ENCODE measurements at places on chromosomes 3 and 15. TPM values are rescaled to one million over a fixed set of nuclear protein-coding genes. Genes with fewer than 3 reads are reported as not detected.

DNA sequence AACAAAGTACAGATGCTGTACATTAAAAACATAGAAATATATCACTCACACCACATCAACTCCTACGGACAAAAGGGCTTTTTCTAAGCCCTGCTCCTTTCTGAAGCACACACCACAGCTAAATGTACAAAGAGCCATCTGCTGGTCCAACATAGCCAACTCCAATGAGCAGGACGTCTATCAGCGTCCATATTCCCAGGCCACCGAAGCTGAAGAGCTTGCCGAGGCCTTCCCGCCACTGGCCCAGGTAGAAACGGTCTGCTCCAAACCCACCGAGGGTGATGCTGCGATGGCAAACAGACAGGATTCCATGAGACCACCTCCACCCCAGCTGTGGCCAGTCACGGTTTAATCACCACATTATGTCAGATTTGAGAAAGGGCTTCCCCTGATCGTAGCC is 9.8 kb downstream of the TM2D3 start:
- no peaks in the 10 kb centered on the region for H3K27me3 ChIP-seq
- H3K4me3 ChIP-seq, result no peak overlapping the region
- no peak for DNase-seq
- H3K27ac ChIP-seq, result peak overlapping the region; percentile 73
- H3K4me1 ChIP-seq, result peaks cover 20% of the 10 kb centered on the region
- H3K36me3 ChIP-seq, result peaks cover 28% of the 10 kb centered on the region

- peaks cover 12% of the 10 kb centered on the region for H3K4me1 ChIP-seq
- DNase-seq, result no peak
- H3K27ac ChIP-seq, result no peak overlapping the region
- H3K4me3 ChIP-seq, result no peak overlapping the region
- no peaks in the 10 kb centered on the region for H3K36me3 ChIP-seq
Measured at GRCh38 chr3:112121577-112122547, 11.2 kb downstream of the GCSAM start.

GRCh38 chr15:78259232-78259631 is 5.1 kb upstream of the DNAJA4 start:
- H3K4me3 ChIP-seq, result no peak overlapping the region
- H3K27ac ChIP-seq, result no peak overlapping the region
- no peak for DNase-seq
- no peaks in the 10 kb centered on the region for H3K36me3 ChIP-seq
- H3K4me1 ChIP-seq, result peaks cover 4% of the 10 kb centered on the region

- no peak overlapping the region for H3K27ac ChIP-seq
- H3K4me3 ChIP-seq, result no peak overlapping the region
- H3K4me1 ChIP-seq, result no peaks in the 10 kb centered on the region
- no peak for DNase-seq
Measured at GRCh38 chr3:159982442-159982974, 6.1 kb upstream of the IL12A start.

- H3K4me1 ChIP-seq, result peaks cover 35% of the 10 kb centered on the region
- DNase-seq, result no peak
- H3K36me3 ChIP-seq, result no peaks in the 10 kb centered on the region
- H3K4me3 ChIP-seq, result no peak overlapping the region
Measured at GRCh38 chr15:41693757-41694156, 33.6 kb downstream of the MGA start.

DNA sequence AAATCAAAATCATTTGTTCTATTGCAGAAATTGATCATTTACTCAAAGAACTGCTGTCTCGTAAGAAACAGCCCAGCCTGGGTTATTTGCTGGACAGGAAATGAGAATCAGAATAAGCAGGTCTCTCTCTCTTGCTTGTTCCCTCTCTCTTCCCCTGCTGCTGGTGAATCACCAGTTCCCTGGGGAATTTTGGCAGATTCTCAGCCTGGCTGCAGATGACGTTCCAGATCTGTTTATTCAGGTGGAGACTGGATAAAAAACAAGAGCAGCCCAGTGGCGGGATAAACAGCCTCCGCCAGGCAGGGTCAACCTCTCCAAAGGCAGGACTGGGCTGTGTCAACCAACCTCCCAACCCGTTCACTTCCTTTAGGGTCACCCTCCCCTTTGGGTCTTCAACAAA is 72.1 kb downstream of the LRIG1 start:
- no peaks in the 10 kb centered on the region for H3K27me3 ChIP-seq
- H3K27ac ChIP-seq, result no peak overlapping the region
- no peaks in the 10 kb centered on the region for H3K36me3 ChIP-seq
- H3K4me3 ChIP-seq, result no peak overlapping the region

DNA sequence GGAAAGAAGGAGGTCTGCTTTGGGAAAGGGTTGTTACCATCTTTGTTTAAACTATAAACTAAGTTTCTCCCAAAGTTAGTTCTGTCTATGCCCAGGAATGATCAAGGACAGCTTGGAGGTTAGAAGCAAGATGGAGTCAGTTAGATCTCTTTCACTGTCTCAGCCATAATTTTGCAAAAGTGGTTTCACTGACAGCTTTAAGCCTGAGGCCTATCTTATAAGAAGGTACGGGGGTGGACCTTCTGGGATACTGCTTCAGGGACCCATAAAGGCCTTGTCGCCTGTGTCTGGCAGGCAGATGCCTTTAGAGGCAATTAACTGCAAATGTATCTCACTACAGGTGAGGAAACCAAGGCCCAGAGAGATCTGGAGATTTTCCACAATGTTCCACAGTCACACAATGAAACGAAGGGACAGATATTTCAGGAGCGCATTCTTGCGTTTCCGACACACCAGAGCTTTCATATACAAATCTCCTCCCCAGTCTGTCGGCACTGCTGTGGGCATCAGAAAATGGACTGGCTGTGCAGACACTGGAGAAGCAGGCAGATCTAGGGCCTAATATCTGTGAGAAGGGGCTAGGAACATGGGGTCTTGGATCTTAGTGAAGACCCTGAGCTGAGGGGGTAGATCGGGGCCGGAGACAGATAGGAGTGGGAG is 169.5 kb upstream of the SMAD3 start:
- no peaks in the 10 kb centered on the region for H3K27me3 ChIP-seq
- H3K4me3 ChIP-seq, result no peak overlapping the region
- H3K27ac ChIP-seq, result no peak overlapping the region
- no peaks in the 10 kb centered on the region for H3K4me1 ChIP-seq

GRCh38 chr3:197317250-197317963 is 19.0 kb upstream of the DLG1 start:
- H3K36me3 ChIP-seq, result no peaks in the 10 kb centered on the region
- no peak for DNase-seq
- no peak overlapping the region for H3K27ac ChIP-seq
- no peaks in the 10 kb centered on the region for H3K27me3 ChIP-seq
- H3K4me1 ChIP-seq, result no peaks in the 10 kb centered on the region

- no peaks in the 10 kb centered on the region for H3K4me1 ChIP-seq
- H3K4me3 ChIP-seq, result no peak overlapping the region
- H3K36me3 ChIP-seq, result no peaks in the 10 kb centered on the region
- no peak overlapping the region for H3K27ac ChIP-seq
- DNase-seq, result no peak
- no peaks in the 10 kb centered on the region for H3K27me3 ChIP-seq
Measured at GRCh38 chr3:152097770-152098169, 171.0 kb upstream of the MBNL1 start.

- DNase-seq, result no peak
- peaks cover 7% of the 10 kb centered on the region for H3K36me3 ChIP-seq
- peak overlapping the region; percentile 46 for H3K27ac ChIP-seq
- no peaks in the 10 kb centered on the region for H3K27me3 ChIP-seq
- H3K4me3 ChIP-seq, result no peak overlapping the region
Measured at GRCh38 chr3:124791142-124791541, 60.9 kb downstream of the UMPS start.

DNA sequence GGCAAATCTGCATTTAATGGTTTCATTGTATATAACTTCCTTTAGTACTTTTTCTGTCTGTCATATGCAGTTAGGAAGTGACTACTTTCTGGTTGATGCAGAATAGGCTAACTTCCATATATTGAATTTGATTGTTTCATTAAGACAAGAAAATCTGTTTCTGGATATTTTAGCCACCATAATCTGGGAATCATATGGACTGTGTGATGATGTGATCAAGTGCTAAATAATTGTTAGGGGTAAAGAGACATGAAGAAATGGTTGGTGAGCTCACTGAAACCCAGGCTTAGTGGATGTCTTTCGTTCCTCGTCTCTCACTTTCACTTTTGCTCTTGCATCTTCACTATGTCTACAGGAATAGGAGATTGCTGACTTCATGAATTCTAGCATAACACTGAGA is 3.5 kb upstream of the MNS1 start:
- peaks cover 4% of the 10 kb centered on the region for H3K4me1 ChIP-seq
- DNase-seq, result no peak
- H3K27me3 ChIP-seq, result no peaks in the 10 kb centered on the region
- H3K36me3 ChIP-seq, result no peaks in the 10 kb centered on the region

CAPN7 gene
- 119 TPM for total RNA-seq

STARD9 gene
- 40.5 TPM for total RNA-seq

TPRG1 gene
- total RNA-seq, result 28.1 TPM

MITF gene
- total RNA-seq, result 31.2 TPM
